ENCODE measurements at places on chromosomes 16 and 17.
A peak's percentile ranks its signal among the peaks of the same experiment; 100 is the strongest.

GRCh38 chr16:89193576-89194293, 6.6 kb downstream of the SLC22A31 start:
- no peaks in the 10 kb centered on the region for H3K4me1 ChIP-seq
- no peaks in the 10 kb centered on the region for H3K36me3 ChIP-seq
- H3K27ac ChIP-seq: no peak overlapping the region
- peaks cover under 1% of the 10 kb centered on the region for H3K27me3 ChIP-seq
- no peak overlapping the region for H3K4me3 ChIP-seq

DNA sequence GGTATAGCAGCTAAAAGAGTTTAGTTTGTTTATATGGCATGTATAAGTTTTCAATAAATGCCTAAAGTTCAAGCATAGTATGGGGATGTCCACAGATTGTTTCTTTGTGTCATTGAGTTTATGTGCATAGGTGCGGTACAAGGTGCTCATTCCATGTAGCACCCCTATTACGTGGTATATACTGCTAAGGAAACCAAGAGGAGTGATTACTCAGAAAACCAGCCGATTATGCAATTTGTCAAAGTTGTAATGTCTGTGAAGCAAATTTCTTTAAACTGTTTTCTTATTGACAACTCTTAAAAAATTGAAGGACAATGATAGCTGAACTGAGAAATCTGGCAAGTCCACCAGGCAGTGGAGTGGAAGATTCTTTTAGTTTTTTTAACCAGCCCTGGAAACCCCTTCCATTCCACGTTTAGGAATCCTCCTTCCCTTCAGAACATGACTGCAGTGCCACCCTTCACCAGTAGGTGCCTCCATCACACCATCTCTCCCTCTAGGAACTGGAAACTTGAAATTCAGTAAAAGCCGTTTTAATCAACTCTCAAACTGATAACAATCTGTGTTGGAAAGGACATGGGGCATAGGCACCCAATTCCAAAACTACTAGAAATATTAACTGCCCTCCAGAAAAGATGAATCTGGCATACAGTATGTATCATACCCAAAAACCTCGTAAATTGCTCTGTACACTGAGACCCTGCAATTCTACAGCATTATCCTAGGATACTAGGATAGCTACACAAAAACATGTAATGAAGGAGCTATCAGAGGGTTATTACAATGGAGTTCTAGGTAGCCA, 43.5 kb downstream of the REXO5 start:
- no peak overlapping the region for H3K4me3 ChIP-seq
- H3K27me3 ChIP-seq: no peaks in the 10 kb centered on the region
- peaks cover 8% of the 10 kb centered on the region for H3K4me1 ChIP-seq

GRCh38 chr16:57906382-57907316, 64.3 kb downstream of the CNGB1 start:
- peaks cover 2% of the 10 kb centered on the region for H3K4me1 ChIP-seq
- no peaks in the 10 kb centered on the region for H3K27me3 ChIP-seq
- no peak overlapping the region for H3K4me3 ChIP-seq
- H3K27ac ChIP-seq: no peak overlapping the region

DNA sequence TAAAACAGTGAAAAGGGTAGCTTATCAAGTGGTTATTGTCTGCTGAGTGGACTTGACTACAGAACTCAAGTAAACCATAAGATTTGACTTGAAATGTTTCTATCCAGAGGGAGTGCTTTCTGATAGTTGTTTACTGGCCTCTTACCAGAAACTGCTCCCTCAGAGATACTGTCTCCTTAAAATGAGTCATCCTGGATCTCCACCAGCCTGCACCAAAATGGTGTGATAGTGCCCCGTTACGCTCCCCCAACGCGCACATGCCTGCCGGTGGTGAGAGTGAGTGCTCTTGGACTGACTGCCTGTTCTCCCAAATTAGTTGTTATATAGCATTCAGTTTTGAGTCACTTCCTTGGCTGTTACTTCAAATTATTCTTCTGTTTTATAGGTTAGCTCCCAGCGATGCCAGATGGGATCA, 22.9 kb downstream of the PRCD start:
- DNase-seq: peak; percentile 27
- H3K27me3 ChIP-seq: no peaks in the 10 kb centered on the region
- peaks cover 62% of the 10 kb centered on the region for H3K4me1 ChIP-seq
- peaks cover 68% of the 10 kb centered on the region for H3K36me3 ChIP-seq
- H3K4me3 ChIP-seq: no peak overlapping the region

- no peak for DNase-seq
- no peaks in the 10 kb centered on the region for H3K4me1 ChIP-seq
- no peak overlapping the region for H3K27ac ChIP-seq
- no peaks in the 10 kb centered on the region for H3K36me3 ChIP-seq
- H3K27me3 ChIP-seq: peaks cover 2% of the 10 kb centered on the region
These were observed 267.1 kb upstream of the ASIC2 start for GRCh38 chr17:33560165-33560564.

- no peaks in the 10 kb centered on the region for H3K4me1 ChIP-seq
- no peak overlapping the region for H3K27ac ChIP-seq
- no peaks in the 10 kb centered on the region for H3K36me3 ChIP-seq
- DNase-seq: no peak
- peaks cover 9% of the 10 kb centered on the region for H3K27me3 ChIP-seq
These were observed 40.5 kb downstream of the SHISA9 start for GRCh38 chr16:12941896-12942295.

- H3K36me3 ChIP-seq: no peaks in the 10 kb centered on the region
- H3K27me3 ChIP-seq: peaks cover 4% of the 10 kb centered on the region
- no peak for DNase-seq
- H3K4me3 ChIP-seq: no peak overlapping the region
- H3K27ac ChIP-seq: no peak overlapping the region
These were observed 11.9 kb downstream of the STAC2 start for GRCh38 chr17:39213852-39214251.

DNA sequence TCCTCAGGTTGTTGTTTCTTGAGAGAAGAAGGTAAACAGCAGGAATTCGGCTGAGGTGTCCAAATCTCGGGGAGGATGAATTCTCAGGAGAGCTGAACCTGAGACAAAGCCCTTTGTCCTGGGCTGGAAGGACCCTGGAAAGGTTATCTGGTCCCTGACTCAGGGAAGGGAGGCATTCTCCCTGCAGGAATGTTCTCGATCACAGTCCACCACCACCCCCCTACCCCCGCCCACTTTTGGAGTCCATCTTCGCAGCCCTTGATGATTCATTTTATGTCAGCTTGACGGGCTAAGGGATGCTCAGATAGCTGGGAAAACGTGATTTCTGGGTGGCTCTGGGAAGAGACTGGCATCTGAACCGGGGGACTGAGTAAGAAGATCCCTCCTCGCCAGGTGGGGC, 1.4 kb upstream of the CEP295NL start:
- H3K4me3 ChIP-seq: no peak overlapping the region
- no peaks in the 10 kb centered on the region for H3K36me3 ChIP-seq
- H3K27me3 ChIP-seq: no peaks in the 10 kb centered on the region
- H3K4me1 ChIP-seq: peaks cover 8% of the 10 kb centered on the region
- no peak for DNase-seq

DNA sequence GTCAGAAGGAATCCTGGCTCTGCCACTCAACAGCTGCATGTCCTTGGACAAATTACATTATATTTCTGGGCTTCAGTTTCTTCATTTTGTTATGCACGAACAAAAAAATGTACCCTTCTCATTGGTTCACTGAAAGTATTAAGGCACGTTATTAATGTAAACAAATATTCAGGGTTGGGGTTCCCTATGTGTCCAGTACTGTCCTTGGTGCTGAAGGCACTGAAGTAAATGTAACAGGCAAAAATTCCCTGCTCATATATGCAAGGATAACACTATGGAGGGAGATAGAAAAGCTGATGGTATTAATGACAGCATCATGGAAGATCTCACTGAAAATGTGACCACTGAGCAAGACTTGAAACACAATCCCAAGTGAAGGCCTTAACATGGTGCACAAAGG, 386.6 kb downstream of the XYLT1 start:
- H3K36me3 ChIP-seq: peaks cover 3% of the 10 kb centered on the region
- no peak for DNase-seq
- H3K27ac ChIP-seq: no peak overlapping the region
- no peak overlapping the region for H3K4me3 ChIP-seq
- no peaks in the 10 kb centered on the region for H3K27me3 ChIP-seq

- H3K4me3 ChIP-seq: no peak overlapping the region
- no peaks in the 10 kb centered on the region for H3K27me3 ChIP-seq
- no peak for DNase-seq
These were observed 45.3 kb downstream of the GLG1 start for GRCh38 chr16:74561626-74562025.

- DNase-seq: no peak
- no peaks in the 10 kb centered on the region for H3K36me3 ChIP-seq
- H3K4me3 ChIP-seq: no peak overlapping the region
- H3K4me1 ChIP-seq: no peaks in the 10 kb centered on the region
- no peak overlapping the region for H3K27ac ChIP-seq
These were observed 30.7 kb downstream of the CIITA start for GRCh38 chr16:10907757-10908045.

DNA sequence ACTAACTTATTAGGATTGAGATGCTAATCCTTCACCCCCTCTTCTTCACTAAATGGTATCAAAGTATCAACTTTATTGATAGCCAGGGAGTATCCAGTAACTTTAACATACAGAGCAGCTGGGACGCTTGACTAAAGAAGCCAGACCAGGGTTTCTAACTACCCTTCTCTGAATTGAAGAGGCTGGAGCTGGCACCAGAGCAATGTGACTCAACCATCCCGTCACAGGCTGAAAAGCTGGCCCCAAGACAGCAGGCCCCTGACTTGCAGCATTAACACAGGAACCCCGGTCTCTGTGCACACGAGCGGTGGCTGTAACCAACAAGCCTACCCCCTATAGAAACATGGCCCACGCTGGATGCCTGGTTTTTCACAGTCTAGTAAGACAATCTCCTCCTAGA, 59.8 kb downstream of the ANKFN1 start:
- H3K4me1 ChIP-seq: no peaks in the 10 kb centered on the region
- H3K27ac ChIP-seq: no peak overlapping the region
- no peak for DNase-seq
- no peak overlapping the region for H3K4me3 ChIP-seq

DNA sequence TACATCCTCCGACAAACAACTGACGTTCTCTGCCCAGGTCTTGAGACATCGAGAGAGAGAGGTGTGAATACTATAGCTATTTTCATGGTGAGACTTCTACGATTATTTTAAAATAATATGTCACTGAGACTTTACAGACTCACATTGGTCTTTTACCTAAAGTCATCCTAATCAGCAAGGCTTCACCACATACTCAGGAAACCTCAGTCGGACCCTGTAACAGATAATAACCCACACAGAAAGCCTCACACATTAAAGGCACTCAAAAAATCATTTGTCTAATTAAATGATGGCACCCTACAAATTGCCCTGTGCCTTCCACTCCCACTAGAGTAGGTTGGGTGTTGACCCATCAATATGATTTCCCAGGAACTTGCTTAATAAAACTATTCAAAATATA, 19.8 kb upstream of the SLC39A11 start:
- H3K27ac ChIP-seq: no peak overlapping the region
- no peaks in the 10 kb centered on the region for H3K27me3 ChIP-seq
- DNase-seq: no peak
- no peak overlapping the region for H3K4me3 ChIP-seq

GRCh38 chr16:67460168-67460567, 20.8 kb downstream of the ATP6V0D1 start:
- H3K4me1 ChIP-seq: peaks cover 7% of the 10 kb centered on the region
- no peaks in the 10 kb centered on the region for H3K27me3 ChIP-seq
- H3K4me3 ChIP-seq: no peak overlapping the region
- no peak for DNase-seq

GRCh38 chr17:15418781-15419180, 48.6 kb downstream of the CDRT4 start:
- H3K4me3 ChIP-seq: no peak overlapping the region
- DNase-seq: no peak
- no peaks in the 10 kb centered on the region for H3K27me3 ChIP-seq

GRCh38 chr17:10067446-10068143, 130.8 kb downstream of the GAS7 start:
- DNase-seq: no peak
- no peaks in the 10 kb centered on the region for H3K36me3 ChIP-seq
- H3K4me3 ChIP-seq: no peak overlapping the region
- H3K4me1 ChIP-seq: no peaks in the 10 kb centered on the region

DNA sequence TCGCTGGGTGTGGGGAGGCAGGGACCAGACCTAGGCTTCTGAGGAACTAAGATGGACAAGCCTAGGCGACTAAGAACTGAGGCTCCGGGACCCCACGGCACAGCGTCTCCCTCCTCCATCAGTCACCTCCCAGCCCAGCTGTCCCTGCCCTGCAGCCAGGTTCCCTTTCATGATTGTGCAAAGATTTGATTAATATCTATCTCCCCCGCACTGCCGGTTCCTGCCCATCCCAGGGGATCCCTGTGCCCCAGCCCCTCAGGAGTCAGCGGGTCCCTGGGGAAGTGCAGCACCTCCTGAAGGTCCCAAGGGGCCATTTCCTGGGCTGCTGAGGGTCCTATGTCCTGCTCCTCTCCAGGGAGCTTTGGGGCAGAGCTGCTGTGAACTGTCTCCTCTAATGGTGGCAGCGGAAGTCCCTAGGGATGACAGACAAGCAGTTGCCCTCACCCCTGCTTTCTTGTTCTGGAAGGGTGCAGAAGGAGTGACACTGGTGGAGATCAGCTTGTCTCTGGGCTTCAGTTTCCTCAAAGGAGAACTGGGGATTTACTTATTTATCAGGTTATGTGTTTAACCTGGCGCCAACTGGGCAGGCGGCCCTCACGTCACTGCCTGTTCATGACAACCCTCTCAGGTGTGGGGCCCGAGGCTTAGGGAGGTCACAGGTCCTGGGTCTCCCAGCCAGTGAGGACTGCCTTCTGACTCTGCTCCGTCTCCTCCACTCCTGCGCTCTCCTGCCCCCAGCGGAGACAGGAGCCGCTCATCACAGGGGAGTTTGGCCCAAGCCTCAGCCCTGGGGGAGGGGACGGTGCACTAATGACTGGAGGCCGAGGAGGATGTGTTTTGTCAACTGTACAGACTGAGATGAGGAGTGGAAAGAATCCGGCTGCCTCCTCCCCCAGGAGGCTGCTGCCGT, 1.9 kb upstream of the C16orf74 start:
- no peak overlapping the region for H3K27ac ChIP-seq
- H3K27me3 ChIP-seq: peaks cover 22% of the 10 kb centered on the region
- H3K4me3 ChIP-seq: no peak overlapping the region
- H3K4me1 ChIP-seq: peaks cover 13% of the 10 kb centered on the region
- no peak for DNase-seq

All from activated naive CD4-positive, alpha-beta T cell treated with anti-CD3 and anti-CD28 coated beads for 36 hours (primary cell).